ENCODE measurements at places on chromosomes 7 and 10. TPM values are rescaled to one million over a fixed set of nuclear protein-coding genes. Genes with fewer than 3 reads are reported as not detected.

The LRRD1 gene
- not detected for total RNA-seq

The PLCE1 gene
- not detected for total RNA-seq

The ACTR3C gene
- total RNA-seq, result 7.0 TPM

The GATA3 gene
- total RNA-seq, result 48.3 TPM

The AGR2 gene
- not detected for total RNA-seq

The NPC1L1 gene
- total RNA-seq, result 0.11 TPM

The OR2A12 gene
- total RNA-seq, result not detected

The ASB4 gene
- not detected for total RNA-seq

The GJD4 gene
- not detected for total RNA-seq

The CAPZA2 gene
- total RNA-seq, result 131 TPM

- no peaks in the 10 kb centered on the region for H3K36me3 ChIP-seq
- DNase-seq, result no peak
- no peaks in the 10 kb centered on the region for H3K27me3 ChIP-seq
- H3K4me3 ChIP-seq, result no peak overlapping the region
These were observed 90.3 kb upstream of the PARD3 start for GRCh38 chr10:34905200-34905927.

- H3K4me3 ChIP-seq, result no peak overlapping the region
- H3K36me3 ChIP-seq, result no peaks in the 10 kb centered on the region
- no peaks in the 10 kb centered on the region for H3K4me1 ChIP-seq
- H3K27ac ChIP-seq, result no peak overlapping the region
These were observed 23.6 kb upstream of the PDK4 start for GRCh38 chr7:95619921-95620320.

GRCh38 chr10:122323941-122324675 lies 50.4 kb upstream of the PLEKHA1 start:
- H3K27ac ChIP-seq, result no peak overlapping the region
- H3K4me1 ChIP-seq, result no peaks in the 10 kb centered on the region
- H3K4me3 ChIP-seq, result no peak overlapping the region
- H3K27me3 ChIP-seq, result peaks cover 43% of the 10 kb centered on the region
- no peak for DNase-seq
- no peaks in the 10 kb centered on the region for H3K36me3 ChIP-seq

GRCh38 chr7:124992851-124993562 lies 63.4 kb upstream of the POT1 start:
- no peaks in the 10 kb centered on the region for H3K27me3 ChIP-seq
- no peak for DNase-seq
- H3K36me3 ChIP-seq, result no peaks in the 10 kb centered on the region
- H3K4me1 ChIP-seq, result no peaks in the 10 kb centered on the region

- H3K27ac ChIP-seq, result no peak overlapping the region
- DNase-seq, result no peak
- no peak overlapping the region for H3K4me3 ChIP-seq
- H3K36me3 ChIP-seq, result no peaks in the 10 kb centered on the region
- no peaks in the 10 kb centered on the region for H3K27me3 ChIP-seq
These were observed 148.4 kb downstream of the RNF133 start for GRCh38 chr7:122550545-122550944.

- peaks cover 41% of the 10 kb centered on the region for H3K4me1 ChIP-seq
- peak overlapping the region; percentile 68 for H3K27ac ChIP-seq
- peak overlapping the region; percentile 70 for H3K4me3 ChIP-seq
- H3K27me3 ChIP-seq, result no peaks in the 10 kb centered on the region
- DNase-seq, result no peak
- peaks cover 15% of the 10 kb centered on the region for H3K36me3 ChIP-seq
These were observed 535 bp upstream of the EPC1 start for GRCh38 chr10:32347363-32348022.

GRCh38 chr7:128318691-128319090 lies 25.0 kb downstream of the RBM28 start:
- no peak overlapping the region for H3K4me3 ChIP-seq
- H3K36me3 ChIP-seq, result peaks cover 42% of the 10 kb centered on the region
- H3K27me3 ChIP-seq, result no peaks in the 10 kb centered on the region
- H3K4me1 ChIP-seq, result peaks cover 36% of the 10 kb centered on the region
- peak overlapping the region; percentile 35 for H3K27ac ChIP-seq

- no peaks in the 10 kb centered on the region for H3K36me3 ChIP-seq
- no peak overlapping the region for H3K27ac ChIP-seq
- H3K27me3 ChIP-seq, result peaks cover 5% of the 10 kb centered on the region
- DNase-seq, result no peak
- H3K4me1 ChIP-seq, result no peaks in the 10 kb centered on the region
These were observed 148.8 kb upstream of the ZMIZ1 start for GRCh38 chr10:78920011-78920410.

DNA sequence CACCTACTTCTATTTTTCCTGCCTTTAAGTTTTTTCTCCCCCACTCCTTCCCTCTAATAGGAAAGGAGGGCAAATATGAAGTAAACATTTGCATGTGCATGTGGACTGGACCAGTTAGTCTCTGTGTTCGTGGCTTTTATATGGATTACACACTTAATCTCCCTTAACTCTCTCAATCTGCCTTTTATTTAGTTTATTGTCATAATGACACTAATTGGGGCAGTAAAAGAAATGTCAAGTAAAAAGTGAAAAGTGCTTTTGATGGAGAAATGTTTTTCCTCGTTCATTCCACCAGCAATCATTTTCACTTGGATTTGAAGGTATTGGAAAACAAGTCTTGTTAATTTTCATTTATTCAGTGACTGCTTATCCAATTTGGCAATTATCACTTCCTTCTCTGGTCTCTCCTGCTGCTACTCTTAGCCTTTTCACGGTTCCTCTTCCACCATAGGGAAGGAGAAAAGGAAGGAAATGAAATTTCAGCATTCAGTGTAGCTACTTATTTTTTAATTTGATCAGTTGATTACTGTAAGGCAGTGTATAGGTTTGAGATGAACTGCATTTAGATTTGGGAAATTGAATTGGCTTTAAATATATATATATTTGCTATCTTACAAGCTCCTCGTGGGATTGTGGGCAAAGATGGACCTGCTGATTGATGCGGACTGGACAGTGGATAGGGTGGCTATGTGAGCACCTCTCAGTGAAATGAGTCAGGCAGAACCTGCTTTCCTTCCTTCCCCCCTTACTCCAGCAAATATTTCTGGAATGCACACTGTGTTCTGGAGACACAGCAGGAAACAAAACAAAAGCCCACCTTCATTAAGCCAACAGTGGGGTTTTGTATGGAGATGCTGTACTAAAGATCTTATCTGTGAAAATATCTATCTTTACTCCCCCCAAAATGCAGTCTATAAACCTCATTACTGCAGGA lies 77.5 kb downstream of the LRRC4 start:
- DNase-seq, result no peak
- no peaks in the 10 kb centered on the region for H3K27me3 ChIP-seq
- H3K4me3 ChIP-seq, result no peak overlapping the region
- no peak overlapping the region for H3K27ac ChIP-seq

DNA sequence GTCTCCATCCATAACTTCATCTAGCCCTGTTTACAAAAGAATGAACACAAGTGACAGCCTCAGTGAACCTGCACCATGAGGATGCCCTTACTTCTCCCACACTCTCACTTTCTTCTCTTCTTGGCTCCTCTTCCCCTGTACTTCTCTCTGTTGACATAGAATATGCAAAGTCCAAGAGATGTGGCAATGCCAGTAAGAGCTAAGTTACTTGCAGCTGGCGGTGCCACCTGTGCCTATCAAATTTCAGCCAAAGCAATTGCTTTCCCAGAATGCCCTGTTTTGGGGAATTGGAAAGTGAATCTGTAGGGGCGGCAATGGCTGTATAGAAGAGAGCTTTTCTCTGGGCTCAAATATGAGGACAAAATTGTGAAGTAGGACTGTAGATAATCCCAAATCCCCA lies 557.8 kb downstream of the AUTS2 start:
- no peaks in the 10 kb centered on the region for H3K36me3 ChIP-seq
- DNase-seq, result no peak
- H3K4me3 ChIP-seq, result no peak overlapping the region
- no peaks in the 10 kb centered on the region for H3K4me1 ChIP-seq

GRCh38 chr10:107206833-107207232 lies 42.3 kb upstream of the SORCS1 start:
- H3K36me3 ChIP-seq, result no peaks in the 10 kb centered on the region
- DNase-seq, result no peak
- H3K4me1 ChIP-seq, result no peaks in the 10 kb centered on the region
- H3K4me3 ChIP-seq, result no peak overlapping the region
- H3K27me3 ChIP-seq, result no peaks in the 10 kb centered on the region

GRCh38 chr7:54839575-54840213 lies 80.7 kb upstream of the SEC61G start:
- H3K27ac ChIP-seq, result no peak overlapping the region
- H3K36me3 ChIP-seq, result no peaks in the 10 kb centered on the region
- DNase-seq, result no peak
- peaks cover 2% of the 10 kb centered on the region for H3K4me1 ChIP-seq
- H3K27me3 ChIP-seq, result peaks cover 3% of the 10 kb centered on the region

GRCh38 chr7:130734815-130735716 lies 1.1 kb upstream of the KLF14 start:
- no peaks in the 10 kb centered on the region for H3K36me3 ChIP-seq
- H3K4me3 ChIP-seq, result peak overlapping the region; percentile 82
- no peak for DNase-seq
- no peak overlapping the region for H3K27ac ChIP-seq

- H3K4me1 ChIP-seq, result peaks cover 4% of the 10 kb centered on the region
- DNase-seq, result no peak
- peaks cover 40% of the 10 kb centered on the region for H3K36me3 ChIP-seq
- H3K4me3 ChIP-seq, result no peak overlapping the region
These were observed 10.1 kb downstream of the FZD9 start for GRCh38 chr7:73443548-73444255.

- no peak overlapping the region for H3K27ac ChIP-seq
- H3K4me3 ChIP-seq, result no peak overlapping the region
- no peaks in the 10 kb centered on the region for H3K4me1 ChIP-seq
- no peak for DNase-seq
- H3K27me3 ChIP-seq, result no peaks in the 10 kb centered on the region
These were observed 209.7 kb upstream of the TMEM196 start for GRCh38 chr7:19982841-19983835.

GRCh38 chr10:92091965-92092364 lies 168.4 kb downstream of the BTAF1 start:
- no peaks in the 10 kb centered on the region for H3K27me3 ChIP-seq
- H3K4me1 ChIP-seq, result peaks cover 2% of the 10 kb centered on the region
- H3K36me3 ChIP-seq, result no peaks in the 10 kb centered on the region
- H3K4me3 ChIP-seq, result no peak overlapping the region
- no peak overlapping the region for H3K27ac ChIP-seq

- no peak overlapping the region for H3K4me3 ChIP-seq
- no peaks in the 10 kb centered on the region for H3K36me3 ChIP-seq
- H3K27me3 ChIP-seq, result peaks cover 2% of the 10 kb centered on the region
- DNase-seq, result no peak
- peaks cover 18% of the 10 kb centered on the region for H3K4me1 ChIP-seq
- H3K27ac ChIP-seq, result no peak overlapping the region
These were observed 66.4 kb upstream of the ZNF438 start for GRCh38 chr10:31098046-31098445.

DNA sequence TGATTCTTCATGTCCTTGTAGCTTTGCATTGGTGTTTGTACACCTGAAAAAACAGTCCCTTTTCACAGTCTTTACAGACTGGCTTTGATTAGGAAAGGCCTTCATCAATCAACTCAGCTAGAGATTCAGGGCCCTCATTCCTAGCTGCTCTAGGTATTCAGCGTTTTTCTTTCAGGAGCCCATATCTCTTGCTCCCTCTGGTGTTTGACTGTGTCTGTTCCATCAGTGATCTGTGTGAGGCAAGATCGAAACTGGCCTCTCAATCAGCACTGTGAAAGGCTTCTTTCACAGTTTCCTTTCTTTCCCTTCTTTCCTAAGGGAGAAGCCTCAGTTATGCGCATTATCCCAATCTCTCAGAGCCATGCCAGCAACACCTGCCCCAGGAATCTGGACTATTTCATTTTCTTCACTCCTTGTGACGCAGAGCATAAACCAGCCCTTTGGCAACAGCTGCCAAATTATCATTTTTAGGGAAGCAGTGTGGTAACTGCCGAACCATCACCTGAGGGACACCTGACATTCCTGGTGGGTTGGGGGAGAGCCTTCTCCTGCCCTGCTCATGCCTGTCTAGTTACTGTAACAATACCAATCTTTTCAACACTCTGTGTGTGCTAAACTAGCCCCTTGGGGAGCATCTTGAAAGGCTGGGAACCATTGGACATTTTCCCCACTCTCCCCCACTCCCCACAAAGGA lies 75.7 kb upstream of the CCDC71L start:
- H3K27me3 ChIP-seq, result no peaks in the 10 kb centered on the region
- no peak for DNase-seq
- peak overlapping the region; percentile 28 for H3K27ac ChIP-seq
- H3K4me3 ChIP-seq, result peak overlapping the region; percentile 33

GRCh38 chr7:87219545-87220025 lies at the start of gene TMEM243:
Gene TMEM243, minus strand, starts transcription at chr7:87219732. Its CDS starts 229 bp downstream, at chr7:87219503.
- peak; percentile 83 for DNase-seq
- peaks cover 6% of the 10 kb centered on the region for H3K27me3 ChIP-seq
- peak within 1 kb of the TSS; percentile 98 for H3K4me3 ChIP-seq
- H3K36me3 ChIP-seq, result peaks cover 7% of the 10 kb centered on the region
- peaks cover 24% of the 10 kb centered on the region for H3K4me1 ChIP-seq

- no peaks in the 10 kb centered on the region for H3K36me3 ChIP-seq
- no peak overlapping the region for H3K27ac ChIP-seq
- no peaks in the 10 kb centered on the region for H3K4me1 ChIP-seq
- no peak overlapping the region for H3K4me3 ChIP-seq
These were observed 298.2 kb downstream of the SORCS1 start for GRCh38 chr10:106866244-106866845.

DNA sequence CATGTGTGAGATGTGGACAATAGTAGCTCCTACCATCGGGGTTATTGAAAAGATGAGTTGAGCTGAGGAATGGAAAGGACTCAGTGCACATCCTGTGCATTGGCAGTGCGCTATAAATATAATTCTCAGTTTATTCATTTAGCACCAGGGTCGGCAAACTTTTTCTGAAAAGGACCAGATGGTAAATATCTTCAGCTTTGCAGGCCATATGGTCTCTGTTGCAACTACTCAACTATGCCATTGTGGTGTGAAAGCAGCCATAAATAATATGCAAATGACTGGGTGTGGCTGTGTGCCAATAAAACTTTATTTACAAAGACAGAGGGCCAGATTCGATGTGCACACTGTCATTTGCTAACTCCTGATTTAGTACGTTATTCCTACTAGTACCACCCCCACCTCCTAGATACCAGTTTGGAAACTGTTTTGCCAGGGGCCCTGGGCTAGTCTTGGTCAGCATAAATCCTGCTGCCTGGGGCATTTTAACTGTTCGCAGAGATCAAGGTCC lies 422.9 kb upstream of the MKI67 start:
- H3K4me3 ChIP-seq, result no peak overlapping the region
- peaks cover 4% of the 10 kb centered on the region for H3K27me3 ChIP-seq
- no peak overlapping the region for H3K27ac ChIP-seq
- no peaks in the 10 kb centered on the region for H3K4me1 ChIP-seq

GRCh38 chr10:24451325-24451820 lies 242.4 kb downstream of the KIAA1217 start:
- H3K4me3 ChIP-seq, result no peak overlapping the region
- no peak overlapping the region for H3K27ac ChIP-seq
- no peak for DNase-seq

- H3K27me3 ChIP-seq, result no peaks in the 10 kb centered on the region
- no peak overlapping the region for H3K4me3 ChIP-seq
- peaks cover 4% of the 10 kb centered on the region for H3K36me3 ChIP-seq
- H3K27ac ChIP-seq, result no peak overlapping the region
- DNase-seq, result no peak
These were observed 201.7 kb upstream of the PRSS58 start for GRCh38 chr7:142459551-142459963.
